Karpas-422 (cell line): ENCODE measurements at places on chromosomes 11 and 22. TPM values are rescaled to one million over a fixed set of nuclear protein-coding genes. Genes with fewer than 3 reads are reported as not detected.
A peak's percentile ranks its signal among the peaks of the same experiment; 100 is the strongest.

The KRTAP5-11 gene
- not detected in 2 replicates for total RNA-seq

DNA sequence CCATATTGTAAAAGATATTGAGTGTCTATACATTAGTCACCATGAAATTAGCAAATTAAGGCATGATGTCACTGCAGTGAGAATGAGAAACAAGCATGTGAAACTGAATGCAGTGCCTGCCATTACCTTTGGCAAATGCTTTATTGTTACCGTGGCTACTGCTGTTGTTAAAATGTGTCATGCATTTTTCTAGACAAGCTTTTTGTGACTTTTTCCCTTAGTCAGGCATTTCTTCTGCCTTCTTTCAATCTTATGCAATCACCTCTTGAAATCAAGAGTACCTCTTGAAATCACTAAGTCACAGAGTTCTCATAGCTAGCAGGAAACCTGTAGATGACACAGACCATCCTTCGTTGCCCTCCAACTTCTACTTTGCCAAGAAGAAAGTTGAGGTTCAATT, 461.7 kb upstream of the TENM4 start:
- H3K27me3 ChIP-seq = no peaks in the 10 kb centered on the region
- no peak overlapping the region for H3K4me3 ChIP-seq
- no peaks in the 10 kb centered on the region for H3K36me3 ChIP-seq

DNA sequence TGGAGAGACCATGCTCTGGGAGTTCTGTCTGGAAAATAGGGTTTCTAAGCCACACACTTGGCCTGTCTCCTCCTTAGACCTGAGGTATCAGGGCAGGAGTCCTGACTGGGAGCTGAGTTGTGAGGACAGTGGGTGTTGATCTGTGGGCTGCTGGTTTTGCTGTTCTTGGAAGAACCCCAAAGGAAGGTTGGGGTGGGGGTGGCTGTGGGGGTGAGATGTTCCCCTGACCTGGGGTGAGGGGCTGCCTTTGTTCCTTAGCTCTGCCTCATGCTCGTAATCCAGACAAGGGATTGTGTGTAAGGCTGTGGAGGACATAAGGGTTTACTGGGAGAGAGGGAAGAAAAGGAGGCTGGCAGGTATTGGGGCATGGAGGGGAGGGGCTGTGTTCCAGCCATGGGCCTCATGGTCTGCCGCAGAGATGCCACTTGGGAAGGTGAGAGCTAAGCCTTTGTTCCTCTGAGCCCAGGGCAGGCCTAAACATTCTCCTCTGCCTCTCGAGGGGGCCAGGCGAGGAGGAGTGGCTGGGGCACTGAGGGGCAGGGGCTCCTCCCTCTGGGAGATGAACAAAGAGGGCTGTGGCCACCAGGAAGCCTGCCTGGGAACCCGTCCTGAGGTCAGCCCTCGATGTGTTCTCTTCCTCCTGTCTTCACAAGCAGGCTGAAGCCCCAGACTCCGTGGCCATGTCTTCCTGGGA, 4.4 kb downstream of the OTOG start:
- H3K4me1 ChIP-seq = no peaks in the 10 kb centered on the region
- no peak overlapping the region for H3K4me3 ChIP-seq
- no peaks in the 10 kb centered on the region for H3K36me3 ChIP-seq
- no peaks in the 10 kb centered on the region for H3K27me3 ChIP-seq
- H3K27ac ChIP-seq = no peak overlapping the region
- no peak for DNase-seq

- H3K4me1 ChIP-seq = no peaks in the 10 kb centered on the region
- no peak overlapping the region for H3K27ac ChIP-seq
- H3K4me3 ChIP-seq = no peak overlapping the region
- no peaks in the 10 kb centered on the region for H3K27me3 ChIP-seq
- DNase-seq = no peak
Observed at GRCh38 chr11:35914816-35915215, 29.0 kb upstream of the LDLRAD3 start.

The TRAPPC4 gene
- 26.3 and 33.0 TPM in 2 replicates for total RNA-seq

DNA sequence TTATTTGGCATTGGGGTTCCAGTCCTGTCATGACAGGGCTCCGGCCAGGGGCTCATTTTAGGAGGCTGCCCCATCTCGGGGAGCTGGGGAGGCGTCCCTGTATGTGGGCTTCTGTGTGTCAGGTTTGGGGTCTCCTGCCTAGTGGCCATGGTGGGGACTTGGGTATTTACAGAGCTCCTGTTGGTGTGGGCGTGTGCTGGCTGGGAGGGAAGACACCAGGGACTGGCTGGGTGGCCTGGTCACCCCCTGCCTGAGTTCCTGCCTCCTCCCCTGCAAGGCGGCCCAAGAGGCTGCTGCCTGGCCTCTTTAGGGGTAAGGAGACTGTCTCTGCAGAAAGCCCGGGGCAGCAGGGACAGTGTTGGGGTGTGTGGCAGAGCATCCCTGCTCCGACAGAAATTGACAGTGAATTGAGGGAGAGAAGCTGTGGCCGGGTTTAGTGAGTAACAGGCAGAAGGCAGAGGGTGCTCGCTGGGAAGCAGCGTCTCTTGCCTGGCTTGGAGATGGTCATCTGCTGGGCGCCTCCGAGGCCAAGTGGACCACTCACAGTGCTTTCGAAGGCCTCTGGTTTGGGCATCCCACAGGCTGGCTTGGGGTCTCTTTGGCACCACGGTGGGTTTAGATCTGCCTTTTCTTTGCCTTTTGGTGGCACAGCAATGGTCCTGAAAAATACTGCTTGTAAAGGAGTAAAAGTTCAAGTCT, 40.3 kb upstream of the GRAMD4 start:
- H3K4me3 ChIP-seq = no peak overlapping the region
- H3K36me3 ChIP-seq = no peaks in the 10 kb centered on the region
- H3K27me3 ChIP-seq = no peaks in the 10 kb centered on the region
- H3K27ac ChIP-seq = no peak overlapping the region
- peaks cover 35% of the 10 kb centered on the region for H3K4me1 ChIP-seq
- no peak for DNase-seq

DNA sequence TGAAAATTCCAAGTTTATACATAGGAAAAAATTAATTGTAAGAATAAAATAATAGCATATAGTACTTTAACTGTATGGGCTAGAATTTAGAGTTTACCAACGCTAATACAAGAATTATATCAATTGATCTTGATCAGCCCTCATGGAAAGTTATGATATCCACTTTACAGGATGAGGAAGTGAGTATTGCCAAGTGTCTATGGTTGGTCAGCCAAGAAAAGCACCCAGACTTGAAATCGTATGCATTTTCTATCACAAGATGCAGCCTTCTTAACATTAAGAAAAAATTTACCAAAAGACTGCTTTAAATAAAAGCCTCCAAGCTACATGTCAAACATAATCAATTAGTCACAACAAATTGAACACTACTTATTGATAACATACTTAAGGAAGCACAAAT, 53.0 kb downstream of the DDI1 start:
- peak overlapping the region; percentile 94 for H3K27ac ChIP-seq
- H3K27me3 ChIP-seq = no peaks in the 10 kb centered on the region
- peaks cover 95% of the 10 kb centered on the region for H3K4me1 ChIP-seq
- peak overlapping the region; percentile 53 for H3K4me3 ChIP-seq

GRCh38 chr11:62435846-62436660, 17.2 kb downstream of the SCGB1A1 start:
- H3K36me3 ChIP-seq = no peaks in the 10 kb centered on the region
- H3K4me3 ChIP-seq = no peak overlapping the region
- no peak overlapping the region for H3K27ac ChIP-seq
- DNase-seq = no peak
- H3K27me3 ChIP-seq = no peaks in the 10 kb centered on the region
- no peaks in the 10 kb centered on the region for H3K4me1 ChIP-seq

The PLEKHA7 gene
- total RNA-seq = 4.4 and 8.8 TPM in 2 replicates

The MAJIN gene
- not detected in 2 replicates for total RNA-seq

- H3K36me3 ChIP-seq = no peaks in the 10 kb centered on the region
- DNase-seq = no peak
- H3K4me3 ChIP-seq = no peak overlapping the region
- no peak overlapping the region for H3K27ac ChIP-seq
Observed at GRCh38 chr22:38948181-38948940, 9.0 kb upstream of the APOBEC3A start.

The C22orf42 gene
- not detected in 2 replicates for total RNA-seq

- H3K4me1 ChIP-seq = no peaks in the 10 kb centered on the region
- H3K4me3 ChIP-seq = no peak overlapping the region
- no peaks in the 10 kb centered on the region for H3K36me3 ChIP-seq
- no peaks in the 10 kb centered on the region for H3K27me3 ChIP-seq
- no peak for DNase-seq
- no peak overlapping the region for H3K27ac ChIP-seq
Observed at GRCh38 chr11:69287968-69288882, 5.7 kb upstream of the MYEOV start.

DNA sequence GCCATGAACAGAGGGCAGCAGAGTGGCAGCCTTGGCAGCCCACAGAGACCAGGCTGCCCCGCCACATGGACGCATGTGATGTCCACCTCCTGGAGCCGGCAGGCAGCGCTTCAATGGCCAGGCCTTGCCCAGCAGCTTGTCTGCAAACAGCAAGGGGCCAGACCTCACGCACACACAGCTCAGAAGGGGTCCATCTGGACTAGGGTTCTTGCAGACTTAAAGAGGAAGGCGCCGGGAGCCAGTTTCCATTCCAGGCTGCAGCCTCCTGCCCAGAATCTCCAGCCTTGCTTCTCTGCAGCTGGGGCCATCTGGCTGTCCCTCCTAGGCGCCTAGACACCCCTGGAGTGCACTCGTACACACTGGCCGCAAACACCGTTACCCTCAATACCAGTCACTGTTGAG, 91.9 kb upstream of the TMEM45B start:
- no peaks in the 10 kb centered on the region for H3K36me3 ChIP-seq
- H3K4me3 ChIP-seq = no peak overlapping the region
- DNase-seq = no peak
